ENCODE measurements at places on chromosomes 13 and 19.

DNA sequence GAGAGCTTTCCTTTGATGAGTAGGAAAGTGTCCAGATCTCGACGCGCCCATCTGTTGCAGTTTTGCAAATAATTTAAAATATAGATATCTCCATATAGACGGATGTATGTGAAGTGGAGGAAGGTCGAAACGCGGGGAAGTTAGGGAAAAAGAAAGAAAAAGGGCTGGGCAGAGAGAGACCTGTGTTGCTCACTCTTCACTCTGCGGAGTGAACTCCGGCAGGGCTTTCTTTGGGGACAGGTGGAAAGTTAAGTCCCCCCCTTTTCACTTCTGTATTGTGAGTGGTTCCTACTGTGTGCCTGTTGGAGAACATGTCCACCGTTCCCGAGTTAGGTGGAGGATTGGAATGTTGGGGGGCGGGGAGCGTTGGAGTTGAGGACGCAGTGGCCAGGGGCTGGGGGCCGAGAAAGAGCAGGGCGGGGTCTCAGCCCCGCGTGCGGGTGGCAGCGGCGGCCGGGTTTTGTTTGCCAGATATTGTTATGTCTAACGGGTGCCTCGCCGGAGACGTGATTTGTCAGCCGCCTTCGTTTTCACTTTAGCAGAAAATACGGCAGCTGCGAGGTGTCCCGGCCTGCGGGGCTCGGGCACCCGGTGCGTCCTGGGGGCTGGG is 145.1 kb upstream of the ZNF536 start:
- DNase-seq, result no peak

- DNase-seq, result no peak
Observed at GRCh38 chr13:22176968-22177520, 506.2 kb downstream of the FGF9 start.

GRCh38 chr19:12453495-12453894 is 12.7 kb upstream of the ZNF443 start:
- no peak for DNase-seq

- no peak for DNase-seq
Observed at GRCh38 chr19:12603714-12604113, 6.9 kb downstream of the ZNF490 start.

GRCh38 chr13:66635526-66635925 is 594.6 kb downstream of the PCDH9 start:
- no peak for DNase-seq

DNA sequence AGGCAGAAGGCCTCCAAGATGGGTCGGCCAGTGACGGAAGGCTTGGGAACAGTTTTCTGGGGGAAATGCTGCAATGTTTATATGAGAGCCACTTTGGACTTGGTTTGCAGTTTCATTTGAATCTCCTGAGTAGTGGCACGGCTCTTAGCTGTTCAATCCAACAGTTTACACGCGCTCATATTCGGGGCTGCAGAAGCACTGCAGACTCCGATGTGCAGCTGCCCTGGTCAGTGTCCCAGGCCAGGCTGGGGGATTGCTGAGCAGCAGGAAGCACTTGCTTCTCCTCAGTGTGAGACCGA is 31.7 kb downstream of the CEBPG start:
- DNase-seq, result no peak

DNA sequence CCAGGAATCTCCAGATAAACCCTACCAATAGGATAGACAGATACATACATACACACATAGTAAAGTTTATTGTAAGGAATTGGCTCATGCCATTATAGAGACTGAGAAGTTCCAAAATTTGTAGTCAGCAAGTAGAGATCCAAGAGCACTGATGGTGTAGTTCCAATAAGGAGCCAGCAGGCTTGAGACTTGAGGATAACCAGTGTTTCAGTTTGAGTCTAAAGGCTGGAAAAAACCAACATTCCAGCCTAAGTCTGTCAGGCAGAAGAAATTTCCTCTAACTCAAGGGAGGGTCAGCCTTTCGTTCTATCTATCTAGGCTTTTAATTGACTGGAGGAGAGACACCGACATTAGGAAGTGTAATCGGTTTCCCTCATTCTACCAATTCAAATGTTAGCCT is 110.2 kb upstream of the TSHZ3 start:
- no peak for DNase-seq

GRCh38 chr13:29674532-29674931 is 79.0 kb upstream of the SLC7A1 start:
- no peak for DNase-seq

DNA sequence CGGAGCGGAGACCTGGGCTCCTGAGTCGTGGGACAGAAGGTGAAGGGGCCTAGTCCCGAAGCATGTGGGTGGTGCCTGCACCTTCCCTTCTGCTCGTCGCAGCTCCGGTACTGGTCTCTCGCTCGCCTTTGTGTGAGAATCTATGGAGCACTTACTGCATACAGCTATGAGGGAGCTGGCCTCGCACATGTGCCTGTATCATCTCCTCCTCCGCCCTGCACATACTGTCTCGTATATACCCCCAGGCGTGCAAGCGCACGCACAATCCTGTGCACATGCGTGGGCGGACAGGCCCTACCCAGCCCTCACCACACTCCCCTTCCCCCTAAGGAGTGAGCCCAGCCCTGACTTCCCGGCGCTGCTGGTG is 8.7 kb downstream of the PIK3R2 start:
- no peak for DNase-seq
